NCI-H526 treated with DMSO at 0.1 percent for 48 hours (cell line): ENCODE measurements at places on chromosomes 6 and 20.

DNA sequence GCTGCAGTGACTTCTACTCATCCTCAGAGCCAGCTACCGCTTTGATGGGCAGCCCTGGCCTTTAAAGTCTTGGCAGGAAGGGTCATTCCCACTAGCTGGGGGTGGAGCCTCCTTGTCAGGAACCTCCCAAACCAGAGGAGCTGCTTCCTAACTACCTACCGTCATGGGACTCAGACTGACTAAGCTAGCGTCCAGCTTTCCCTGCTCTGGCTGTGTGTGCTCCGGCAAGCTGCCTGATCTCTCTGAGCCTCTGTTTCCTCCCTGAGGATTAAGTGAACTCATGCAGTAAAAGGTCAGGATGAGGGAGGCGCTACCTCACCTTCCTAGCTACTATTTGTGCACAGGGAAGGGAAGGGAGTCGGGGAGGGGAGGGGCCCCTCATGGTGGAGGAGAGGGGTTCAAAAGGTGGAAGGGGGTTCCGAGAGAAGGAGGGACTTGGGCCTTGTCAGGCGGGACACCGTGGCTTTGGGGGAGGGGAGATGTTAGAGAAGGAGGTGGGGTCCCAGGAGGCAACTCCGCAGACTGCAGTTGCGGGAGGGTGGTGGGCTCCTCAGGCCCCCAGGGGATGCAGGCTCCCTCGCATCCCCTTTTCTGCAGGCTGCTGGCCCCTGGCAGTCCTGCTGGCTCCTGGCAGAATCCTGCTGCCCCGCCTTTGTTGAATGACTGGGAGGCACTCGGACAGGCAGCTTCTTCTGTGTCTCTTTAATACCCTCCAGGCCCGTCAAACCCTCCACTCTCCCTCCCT lies 9.8 kb downstream of the DUSP15 start:
- DNase-seq = no peak

- no peak for DNase-seq
These were observed 2.8 kb downstream of the PREX1 start for GRCh38 chr20:48824830-48825565.

- no peak for DNase-seq
These were observed 35.6 kb downstream of the BRPF3 start for GRCh38 chr6:36232172-36232571.

GRCh38 chr20:61541537-61541936 lies 289.5 kb downstream of the CDH4 start:
- no peak for DNase-seq

DNA sequence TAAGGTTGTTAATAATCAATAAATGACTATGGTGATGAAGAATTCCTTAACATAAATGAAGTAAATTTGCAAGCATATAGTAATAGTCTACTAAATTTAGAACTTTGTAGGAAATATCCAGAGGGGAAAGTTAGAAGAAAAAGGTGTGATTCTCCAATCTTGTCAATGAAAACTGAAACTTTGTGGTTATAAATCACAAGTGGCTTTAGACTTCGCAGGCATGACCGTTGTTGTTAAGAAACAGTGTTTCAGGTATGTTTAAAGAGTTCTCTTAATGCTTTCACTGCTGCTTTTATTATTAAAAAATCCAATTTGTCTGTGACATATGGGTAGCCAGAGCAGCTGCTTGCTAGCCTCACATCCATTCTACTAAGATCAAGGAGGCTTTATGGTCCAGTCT lies 475.6 kb upstream of the ADGRB3 start:
- DNase-seq = no peak

DNA sequence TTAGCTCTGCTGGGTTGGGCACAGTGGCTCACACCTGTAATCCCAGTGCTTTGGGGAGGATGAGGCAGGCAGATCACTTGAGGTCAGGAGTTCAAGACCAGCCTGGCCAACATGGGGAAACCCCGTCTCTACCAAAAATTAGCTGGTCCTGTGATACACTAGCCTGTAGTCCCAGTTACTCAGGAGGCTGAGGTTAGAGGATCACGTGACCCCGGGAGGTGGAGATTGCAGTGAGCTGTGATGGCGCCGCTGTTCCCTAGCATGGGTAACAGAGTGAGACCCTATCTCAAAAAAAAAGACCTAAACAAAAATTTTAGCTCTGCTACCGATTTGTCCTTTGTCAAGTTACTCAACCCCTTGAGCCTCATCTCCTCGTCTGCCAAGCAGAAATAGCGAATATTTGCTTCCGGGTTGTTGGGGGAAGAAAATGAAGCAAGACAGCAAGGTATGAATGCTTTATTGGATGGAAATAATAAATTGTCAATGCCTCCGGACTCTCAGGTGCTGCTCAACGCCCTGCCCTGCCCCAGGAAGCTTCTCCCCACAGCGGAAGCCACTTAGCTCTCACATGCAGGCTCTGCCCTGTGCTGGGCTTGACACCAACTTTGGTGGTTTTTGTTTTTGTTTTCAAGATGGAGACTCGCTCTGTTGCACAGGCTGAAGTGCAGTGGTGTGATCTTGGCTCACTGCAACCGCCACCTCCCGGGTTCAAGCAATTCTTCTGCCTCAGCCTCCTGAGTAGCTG lies 24.9 kb upstream of the ITCH start:
- DNase-seq = no peak

DNA sequence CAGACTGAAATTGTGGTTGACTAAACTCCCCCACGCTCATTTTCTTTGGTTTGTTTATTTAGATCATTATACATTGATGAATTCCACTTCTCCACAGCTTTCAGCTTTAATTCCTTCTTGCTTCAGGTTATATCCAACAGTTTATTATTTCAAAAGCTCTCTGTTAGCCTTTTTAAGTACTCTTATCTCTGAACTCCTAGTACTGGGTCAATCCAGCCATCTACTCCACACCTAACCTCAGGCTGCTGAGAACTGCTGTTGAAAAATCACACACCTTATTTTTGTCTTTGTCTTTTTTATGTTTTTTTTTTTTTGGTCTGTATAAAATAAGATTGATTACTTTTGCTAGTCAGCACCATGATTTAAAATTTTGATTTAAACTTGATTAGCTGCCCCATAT lies 32.9 kb downstream of the FLRT3 start:
- no peak for DNase-seq

GRCh38 chr6:157677235-157677634 lies 145.8 kb upstream of the SNX9 start:
- no peak for DNase-seq

DNA sequence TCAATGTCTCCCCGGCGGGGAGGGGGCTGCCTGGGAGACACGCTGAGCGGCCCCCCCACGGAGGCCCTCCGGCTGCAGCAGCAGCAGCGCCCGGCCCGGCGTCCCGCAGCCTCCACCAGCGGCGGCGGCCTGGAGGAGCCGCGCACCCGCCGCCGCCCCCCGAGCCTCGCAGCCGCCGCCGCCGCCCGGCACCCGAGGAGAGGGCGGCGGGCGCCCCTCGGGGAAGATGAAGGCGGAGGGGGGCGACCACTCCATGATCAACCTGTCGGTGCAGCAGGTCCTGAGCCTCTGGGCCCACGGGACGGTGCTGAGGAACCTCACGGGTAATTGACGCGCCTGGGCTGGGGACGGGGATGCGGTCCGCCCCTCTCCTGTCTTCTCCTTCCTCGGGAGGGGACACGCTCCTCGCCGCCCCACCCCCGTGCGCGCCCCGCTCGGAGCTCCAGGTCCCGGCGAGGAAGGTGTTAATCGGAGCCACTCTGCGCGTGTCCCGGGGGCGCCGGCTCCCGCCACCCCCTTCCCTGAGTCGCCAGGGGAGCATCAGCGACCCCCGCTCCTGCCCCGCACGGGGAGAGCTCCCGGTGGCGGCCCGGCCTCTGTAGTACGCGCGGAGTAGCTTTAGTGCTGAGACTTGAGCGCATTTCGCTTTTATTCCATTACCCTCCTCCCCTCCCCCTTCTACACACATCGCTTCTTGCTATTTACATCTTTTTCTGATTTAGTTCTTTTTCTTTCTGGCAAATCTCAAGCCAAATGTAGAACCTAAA lies 686 bp downstream of the TMEM170B start:
- DNase-seq = peak; percentile 56

DNA sequence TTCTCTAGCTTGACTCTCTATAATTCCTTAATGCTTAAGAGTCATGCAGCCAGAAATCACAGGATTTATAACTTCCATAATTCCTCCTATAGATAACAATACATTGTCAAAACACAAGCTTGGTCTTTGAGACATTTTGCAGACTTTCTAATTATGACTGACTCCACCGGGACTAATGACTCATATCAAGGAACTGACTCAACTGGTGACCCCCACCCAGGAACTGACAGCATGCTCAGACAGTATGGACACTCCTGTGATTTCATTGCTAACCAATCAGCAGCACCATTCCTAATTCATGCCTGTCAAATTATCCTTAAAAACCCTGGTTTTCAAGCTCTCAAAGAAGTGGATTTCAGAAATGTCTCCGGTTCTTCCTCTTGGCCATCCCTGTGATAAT lies 670.5 kb upstream of the IMPG1 start:
- DNase-seq = no peak

DNA sequence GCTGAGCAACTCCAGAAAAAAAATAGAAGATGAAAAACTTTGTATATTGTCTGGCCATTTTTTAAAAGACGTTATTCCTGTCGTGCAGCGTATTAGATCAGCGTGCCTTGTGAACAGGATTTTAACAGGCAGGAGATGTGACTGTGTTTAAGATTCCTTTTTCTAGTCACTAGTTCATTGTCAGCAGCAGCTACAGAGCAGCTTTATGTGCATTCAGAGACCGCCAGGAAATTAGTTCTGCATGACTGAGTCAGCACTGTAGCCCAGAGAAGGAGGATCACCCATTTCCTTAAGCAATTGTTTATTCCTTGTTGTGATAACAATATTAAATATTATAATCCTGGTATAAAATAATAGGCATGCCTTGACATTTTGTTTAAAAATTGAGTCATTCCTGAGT lies 75.4 kb upstream of the ADGRB3 start:
- peak; percentile 34 for DNase-seq

DNA sequence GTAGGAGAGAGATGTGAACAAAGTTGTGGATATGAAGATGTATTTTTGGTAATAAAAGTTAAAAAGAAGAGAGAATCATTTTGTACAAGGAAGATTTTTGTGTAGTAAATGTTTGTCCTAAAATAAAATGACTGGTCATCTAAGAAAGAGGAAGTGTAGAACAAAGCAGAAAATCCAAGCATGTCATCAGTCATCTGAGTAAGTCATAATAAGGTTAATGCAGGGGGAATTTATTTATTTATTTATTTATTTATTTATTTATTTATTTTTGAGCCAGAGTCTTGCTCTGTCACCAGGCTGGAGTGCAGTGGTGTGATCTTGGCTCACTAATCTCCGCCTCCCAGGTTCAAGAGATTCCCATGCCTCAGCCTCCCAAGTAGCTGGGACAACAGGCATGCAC lies 15.7 kb upstream of the CGA start:
- no peak for DNase-seq

DNA sequence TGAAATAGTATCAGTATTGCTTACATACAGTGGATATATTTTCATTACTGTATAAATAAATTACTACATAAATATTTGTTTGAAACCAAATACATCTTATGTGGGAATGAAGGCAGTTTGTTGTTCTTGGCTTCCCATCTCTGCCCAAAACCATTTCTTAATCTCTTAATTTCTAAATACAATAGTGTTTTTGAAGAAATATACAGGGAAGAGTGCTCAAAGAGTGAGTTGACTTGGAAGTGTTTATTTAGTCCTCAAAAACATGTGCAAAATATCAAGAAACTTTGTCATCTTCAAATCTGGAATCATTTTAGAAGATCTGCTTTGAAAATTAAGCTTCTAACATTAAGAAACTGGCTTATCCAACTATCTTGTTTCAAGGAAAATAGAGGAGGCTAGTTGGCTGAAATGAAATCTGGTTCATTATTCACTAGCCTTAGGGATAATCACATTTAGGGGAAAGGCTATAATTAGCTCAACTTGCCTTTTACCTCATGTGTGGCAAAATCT lies 259.8 kb upstream of the FLRT3 start:
- DNase-seq = no peak

GRCh38 chr6:138596591-138596990 lies 97.3 kb upstream of the NHSL1 start:
- DNase-seq = no peak

- no peak for DNase-seq
These were observed 19.7 kb downstream of the ZDHHC14 start for GRCh38 chr6:157400676-157401075.

- no peak for DNase-seq
These were observed 26.3 kb downstream of the GGTLC1 start for GRCh38 chr20:23962272-23962671.

- DNase-seq = no peak
These were observed 33.8 kb upstream of the SLC22A23 start for GRCh38 chr6:3490625-3490980.

GRCh38 chr6:72413884-72414283 lies 208.0 kb upstream of the KCNQ5 start:
- DNase-seq = no peak

- DNase-seq = no peak
These were observed 221.6 kb upstream of the CDYL start for GRCh38 chr6:4554645-4555044.

GRCh38 chr20:38209736-38210405 lies 44.8 kb upstream of the TGM2 start:
- no peak for DNase-seq

DNA sequence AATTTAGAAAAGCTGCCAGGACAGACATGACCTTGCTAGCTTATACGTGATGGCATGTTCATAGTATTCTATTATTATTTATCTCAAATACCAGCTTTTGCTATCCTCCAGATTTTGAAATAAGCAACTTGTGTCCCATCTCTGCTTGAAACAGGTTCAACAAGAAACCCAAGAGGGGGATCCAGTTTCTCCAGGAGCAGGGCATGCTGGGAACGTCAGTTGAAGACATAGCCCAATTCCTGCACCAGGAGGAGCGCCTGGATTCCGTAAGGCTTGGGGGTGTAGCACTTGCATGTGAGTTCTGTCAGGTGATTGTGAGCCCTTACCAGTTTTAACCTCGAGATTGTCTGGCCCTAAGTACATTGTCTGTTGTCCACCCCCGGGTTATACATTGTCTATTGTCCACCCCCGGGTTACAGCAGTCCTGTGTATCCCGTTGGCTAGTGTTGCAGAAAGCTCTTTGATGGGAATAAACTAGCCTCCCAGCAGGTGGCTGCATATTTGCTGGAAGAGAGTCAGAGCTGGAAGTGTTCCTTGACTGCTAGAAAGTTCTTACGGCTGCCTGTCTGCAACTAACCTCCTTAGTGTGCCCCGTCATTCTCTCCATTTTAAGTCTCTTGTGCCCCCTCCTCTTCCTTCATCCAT lies 61.4 kb upstream of the CSE1L start:
- no peak for DNase-seq

- no peak for DNase-seq
These were observed 49.2 kb downstream of the TBC1D32 start for GRCh38 chr6:121285041-121285440.

DNA sequence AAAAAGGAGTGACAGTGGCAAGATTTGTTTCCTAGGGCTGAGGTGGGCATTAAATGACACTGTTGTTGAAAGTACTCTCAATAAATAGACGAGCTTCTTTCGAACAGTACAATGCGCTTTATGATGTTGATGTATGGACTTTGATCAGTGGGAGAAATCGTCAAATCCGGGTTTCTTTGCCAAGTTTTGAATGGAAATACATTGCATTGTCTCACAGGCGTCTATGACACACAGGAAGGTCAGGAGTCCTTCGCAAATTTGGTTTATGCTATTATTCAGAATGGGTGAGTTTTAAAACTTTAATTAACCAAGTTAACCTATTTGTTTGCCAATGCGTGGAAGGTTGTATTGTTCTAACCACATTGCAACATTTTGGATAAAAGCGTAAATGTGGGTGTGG lies 547.3 kb upstream of the SLC35B3 start:
- no peak for DNase-seq
